Activated CD4-positive, alpha-beta T cell treated with anti-CD3 and anti-CD28 coated beads, Interleukin-2, amount 10 ng/mL, durations not matched to agents 24 days and 14 days (primary cell): ENCODE measurements at places on chromosomes 16 and 17.

DNA sequence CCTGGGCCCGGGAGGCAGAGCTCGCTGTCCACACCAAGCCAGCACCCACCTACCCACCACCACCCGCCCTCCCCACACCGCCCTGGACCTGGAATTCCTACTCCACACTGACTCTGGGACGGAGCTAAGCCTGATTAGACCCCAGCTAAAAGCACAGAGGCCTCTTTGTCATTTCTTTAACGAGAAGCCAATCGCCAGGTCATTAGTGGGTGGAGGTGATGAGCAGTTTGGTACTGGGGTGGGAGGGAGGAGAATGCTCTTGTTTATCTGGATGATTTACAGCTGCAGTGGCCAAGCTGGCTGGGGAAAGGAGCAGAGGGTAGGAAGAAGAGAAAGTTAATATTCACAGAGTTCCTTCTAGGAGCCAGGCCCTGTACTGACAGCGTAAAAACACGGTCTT lies 6.0 kb upstream of the BHLHA9 start:
- peaks cover 37% of the 10 kb centered on the region for H3K27me3 ChIP-seq
- no peaks in the 10 kb centered on the region for H3K36me3 ChIP-seq
- DNase-seq = no peak

- H3K27me3 ChIP-seq = no peaks in the 10 kb centered on the region
- DNase-seq = peak; percentile 70
- H3K36me3 ChIP-seq = peaks cover 34% of the 10 kb centered on the region
Observed at GRCh38 chr16:27455700-27456099, 53.7 kb downstream of the IL21R start.

- no peak overlapping the region for H3K4me3 ChIP-seq
- peaks cover 20% of the 10 kb centered on the region for H3K4me1 ChIP-seq
- peaks cover 26% of the 10 kb centered on the region for H3K36me3 ChIP-seq
- no peak for DNase-seq
Observed at GRCh38 chr16:89395150-89396142, 94.9 kb downstream of the ANKRD11 start.

- H3K27ac ChIP-seq = no peak overlapping the region
- no peak overlapping the region for H3K4me3 ChIP-seq
- H3K36me3 ChIP-seq = no peaks in the 10 kb centered on the region
- peaks cover 8% of the 10 kb centered on the region for H3K4me1 ChIP-seq
Observed at GRCh38 chr17:3983606-3984484, 19.6 kb upstream of the ATP2A3 start.

- H3K27ac ChIP-seq = no peak overlapping the region
- H3K4me3 ChIP-seq = no peak overlapping the region
- no peaks in the 10 kb centered on the region for H3K27me3 ChIP-seq
- no peak for DNase-seq
- peaks cover 12% of the 10 kb centered on the region for H3K36me3 ChIP-seq
- H3K4me1 ChIP-seq = peaks cover 5% of the 10 kb centered on the region
Observed at GRCh38 chr17:82152114-82152513, 54.1 kb upstream of the FASN start.

GRCh38 chr17:39774047-39774446 lies 36.3 kb downstream of the GRB7 start:
- H3K27me3 ChIP-seq = no peaks in the 10 kb centered on the region
- H3K4me1 ChIP-seq = peaks cover 70% of the 10 kb centered on the region
- peaks cover 33% of the 10 kb centered on the region for H3K36me3 ChIP-seq
- peak overlapping the region; percentile 75 for H3K27ac ChIP-seq
